ENCODE measurements at places on chromosomes 16 and 17. TPM values are rescaled to one million over a fixed set of nuclear protein-coding genes. Genes with fewer than 3 reads are reported as not detected.
A peak's percentile ranks its signal among the peaks of the same experiment; 100 is the strongest.

The CDH3 gene
- not detected for total RNA-seq

The KDM8 gene
- total RNA-seq, result 17.8 TPM

DNA sequence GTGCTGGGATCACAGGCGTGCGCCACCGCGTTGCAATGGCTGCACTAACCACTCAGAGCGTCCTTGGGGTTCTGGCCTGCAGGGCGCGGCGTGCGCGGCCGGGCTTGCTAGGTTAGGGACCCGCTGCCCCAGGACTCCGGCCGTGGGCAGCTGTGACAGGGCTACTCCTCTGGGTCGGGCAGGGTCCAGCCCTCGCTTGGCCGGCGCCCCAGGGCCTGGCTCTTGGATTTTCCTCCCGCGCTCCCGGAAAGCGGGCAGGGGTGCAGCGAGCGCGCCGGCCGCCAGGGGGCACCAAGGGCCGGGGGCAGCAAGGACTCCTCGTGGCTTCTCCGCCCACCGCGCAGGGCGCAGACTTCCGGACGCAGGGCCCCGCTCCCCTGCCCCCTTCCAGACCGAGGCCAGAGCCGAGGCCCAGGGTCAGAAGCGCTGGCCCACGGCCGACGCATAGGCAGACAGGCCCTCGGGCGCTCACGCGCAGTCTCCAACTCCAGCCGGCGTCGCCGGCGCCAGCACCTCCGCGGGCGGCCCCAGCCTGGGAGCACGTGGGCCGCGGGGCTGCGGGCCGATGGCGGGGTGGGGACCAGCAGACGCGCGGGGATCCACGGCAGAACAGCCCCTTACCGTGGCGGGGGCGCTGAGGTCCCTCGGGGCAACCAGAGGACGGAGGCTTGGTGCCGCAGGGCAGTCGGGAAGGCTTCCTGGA is 355 bp downstream of the TLE7 start:
- no peaks in the 10 kb centered on the region for H3K4me1 ChIP-seq
- H3K36me3 ChIP-seq, result no peaks in the 10 kb centered on the region
- H3K27me3 ChIP-seq, result no peaks in the 10 kb centered on the region
- no peak overlapping the region for H3K27ac ChIP-seq
- DNase-seq, result peak; percentile 41

- no peak for DNase-seq
- H3K27me3 ChIP-seq, result peaks cover 38% of the 10 kb centered on the region
- peaks cover 31% of the 10 kb centered on the region for H3K4me1 ChIP-seq
- H3K36me3 ChIP-seq, result no peaks in the 10 kb centered on the region
Observed at GRCh38 chr17:45895304-45895968, 1.1 kb downstream of the MAPT start.

GRCh38 chr17:75588596-75589011 is 1.0 kb downstream of the MYO15B start:
- H3K27me3 ChIP-seq, result no peaks in the 10 kb centered on the region
- peak overlapping the region; percentile 70 for H3K4me3 ChIP-seq
- H3K36me3 ChIP-seq, result peaks cover 5% of the 10 kb centered on the region
- peak overlapping the region; percentile 86 for H3K27ac ChIP-seq
- H3K4me1 ChIP-seq, result peaks cover 30% of the 10 kb centered on the region

GRCh38 chr16:48276102-48276501 is 28.8 kb upstream of the ABCC11 start:
- no peaks in the 10 kb centered on the region for H3K27me3 ChIP-seq
- no peaks in the 10 kb centered on the region for H3K4me1 ChIP-seq
- H3K4me3 ChIP-seq, result no peak overlapping the region
- no peak overlapping the region for H3K27ac ChIP-seq
- DNase-seq, result no peak
- peaks cover 38% of the 10 kb centered on the region for H3K36me3 ChIP-seq

Data from natural killer cell (primary cell).